Hippocampal formation (tissue), 2 donors: ENCODE measurements at places on chromosomes 5 and 9.

GRCh38 chr5:55073211-55073610 lies 29.2 kb upstream of the GZMA start:
- no peak for DNase-seq

- no peak for DNase-seq
These were observed 13.4 kb upstream of the TNIP1 start for GRCh38 chr5:151094030-151094851.

DNA sequence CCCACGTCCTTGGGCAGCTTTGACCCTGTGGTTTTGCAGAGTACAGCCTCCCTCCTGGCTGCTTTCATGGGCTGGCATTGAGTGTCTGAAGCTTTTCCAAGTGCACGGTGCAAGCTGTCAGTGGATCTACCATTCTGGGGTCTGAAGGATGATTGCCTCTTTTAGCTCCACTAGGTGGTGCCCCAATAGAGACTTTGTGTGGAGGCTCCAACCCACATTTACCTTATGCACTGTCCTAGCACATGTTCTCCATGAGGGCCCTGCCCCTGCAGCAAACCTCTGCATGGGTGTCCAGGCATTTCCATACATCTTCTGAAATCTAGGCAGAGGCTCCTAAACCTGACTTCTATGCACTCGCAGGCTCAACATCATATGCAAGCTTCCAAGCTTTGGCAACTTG lies 644.2 kb upstream of the CDH9 start:
- DNase-seq, result no peak

- DNase-seq, result no peak
These were observed 93.4 kb upstream of the JAK2 start for GRCh38 chr9:4891674-4892073.

GRCh38 chr5:3310541-3311261 lies 284.9 kb upstream of the IRX1 start:
- DNase-seq, result peak; percentile 53
